Activated T-cell treated with anti-CD3 and anti-CD28 coated beads, Interleukin-2, amount 50 U/mL, for 72 hours (primary cell): ENCODE measurements at places on chromosomes 13 and 19. TPM values are rescaled to one million over a fixed set of nuclear protein-coding genes. Genes with fewer than 3 reads are reported as not detected.

DNA sequence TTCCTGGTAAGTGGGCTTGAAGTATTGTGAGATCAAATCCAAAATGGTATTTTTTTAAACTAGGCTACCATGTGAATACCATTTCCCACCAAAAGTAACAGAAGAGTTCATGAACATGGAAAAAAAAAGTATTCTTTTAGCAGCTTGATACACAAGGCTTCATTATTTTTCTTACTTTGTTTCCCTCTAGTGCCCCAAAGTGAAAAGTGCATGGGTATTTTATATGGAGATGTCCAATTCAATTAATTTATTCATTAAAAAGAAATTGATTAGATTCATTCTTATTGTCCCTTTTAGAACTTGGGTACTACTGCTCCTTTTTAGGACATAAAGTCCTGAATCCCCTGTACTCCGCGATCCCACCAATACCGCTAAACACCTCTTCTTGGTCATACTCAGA is 28.6 kb upstream of the SCEL start:
- peaks cover 4% of the 10 kb centered on the region for H3K27me3 ChIP-seq
- DNase-seq: no peak
- H3K4me3 ChIP-seq: no peak overlapping the region
- peaks cover 22% of the 10 kb centered on the region for H3K4me1 ChIP-seq
- H3K36me3 ChIP-seq: no peaks in the 10 kb centered on the region

- no peaks in the 10 kb centered on the region for H3K36me3 ChIP-seq
- H3K4me1 ChIP-seq: no peaks in the 10 kb centered on the region
- no peaks in the 10 kb centered on the region for H3K27me3 ChIP-seq
- H3K4me3 ChIP-seq: no peak overlapping the region
These were observed 94.9 kb downstream of the ERCC5 start for GRCh38 chr13:102940770-102941169.

DNA sequence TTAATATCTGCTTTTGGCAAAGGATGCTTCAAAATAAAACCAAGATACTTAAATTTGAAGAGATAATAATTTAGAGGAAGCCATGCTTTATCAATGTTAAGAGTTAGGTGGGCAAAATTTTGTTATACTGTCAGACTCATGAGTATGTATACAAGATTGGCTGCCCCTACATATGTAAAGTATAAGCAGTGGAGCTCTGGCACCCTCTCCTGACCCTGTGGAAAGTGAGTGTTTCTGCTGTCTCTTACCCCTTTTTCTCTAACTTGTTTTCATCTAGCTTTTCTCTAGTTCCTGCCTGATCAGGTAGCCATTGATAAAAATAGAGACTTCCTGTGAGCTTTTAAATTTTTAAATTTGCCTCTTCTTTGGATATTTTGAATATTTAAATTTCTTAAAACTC is 710.9 kb upstream of the SPRY2 start:
- DNase-seq: no peak
- H3K36me3 ChIP-seq: no peaks in the 10 kb centered on the region
- H3K4me1 ChIP-seq: no peaks in the 10 kb centered on the region
- no peak overlapping the region for H3K27ac ChIP-seq

GRCh38 chr19:33257828-33258227 is 32.2 kb upstream of the SLC7A10 start:
- no peak for DNase-seq
- no peaks in the 10 kb centered on the region for H3K36me3 ChIP-seq
- H3K4me1 ChIP-seq: peaks cover 15% of the 10 kb centered on the region
- peaks cover 22% of the 10 kb centered on the region for H3K27me3 ChIP-seq
- H3K27ac ChIP-seq: no peak overlapping the region
- H3K4me3 ChIP-seq: no peak overlapping the region

GRCh38 chr19:5667751-5668271 is 12.5 kb downstream of the MICOS13 start:
- H3K4me1 ChIP-seq: peaks cover 18% of the 10 kb centered on the region
- H3K27me3 ChIP-seq: no peaks in the 10 kb centered on the region

TNNT1 gene
- 0.49 TPM for total RNA-seq

DNA sequence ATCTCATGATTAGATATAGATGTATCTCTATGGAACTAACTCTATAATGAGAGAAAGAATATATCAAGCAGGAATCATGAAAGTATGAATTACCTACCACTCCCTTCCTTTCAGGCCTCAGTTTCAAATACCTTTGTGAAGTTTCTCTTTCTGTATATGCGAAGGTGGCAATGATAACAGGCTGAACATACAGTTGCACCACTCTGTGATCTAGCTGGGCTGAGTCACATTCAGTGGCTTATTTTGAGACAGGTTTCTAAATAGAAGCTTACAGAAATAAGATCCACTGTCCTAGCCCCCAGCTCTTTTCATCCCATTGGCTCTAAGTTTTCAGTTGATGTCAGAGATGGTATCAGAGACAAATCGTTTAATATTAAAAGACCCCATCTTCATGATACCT is 662.0 kb downstream of the SLITRK1 start:
- H3K4me3 ChIP-seq: no peak overlapping the region
- DNase-seq: no peak
- no peaks in the 10 kb centered on the region for H3K4me1 ChIP-seq
- no peaks in the 10 kb centered on the region for H3K27me3 ChIP-seq
- no peaks in the 10 kb centered on the region for H3K36me3 ChIP-seq
- H3K27ac ChIP-seq: no peak overlapping the region

DNA sequence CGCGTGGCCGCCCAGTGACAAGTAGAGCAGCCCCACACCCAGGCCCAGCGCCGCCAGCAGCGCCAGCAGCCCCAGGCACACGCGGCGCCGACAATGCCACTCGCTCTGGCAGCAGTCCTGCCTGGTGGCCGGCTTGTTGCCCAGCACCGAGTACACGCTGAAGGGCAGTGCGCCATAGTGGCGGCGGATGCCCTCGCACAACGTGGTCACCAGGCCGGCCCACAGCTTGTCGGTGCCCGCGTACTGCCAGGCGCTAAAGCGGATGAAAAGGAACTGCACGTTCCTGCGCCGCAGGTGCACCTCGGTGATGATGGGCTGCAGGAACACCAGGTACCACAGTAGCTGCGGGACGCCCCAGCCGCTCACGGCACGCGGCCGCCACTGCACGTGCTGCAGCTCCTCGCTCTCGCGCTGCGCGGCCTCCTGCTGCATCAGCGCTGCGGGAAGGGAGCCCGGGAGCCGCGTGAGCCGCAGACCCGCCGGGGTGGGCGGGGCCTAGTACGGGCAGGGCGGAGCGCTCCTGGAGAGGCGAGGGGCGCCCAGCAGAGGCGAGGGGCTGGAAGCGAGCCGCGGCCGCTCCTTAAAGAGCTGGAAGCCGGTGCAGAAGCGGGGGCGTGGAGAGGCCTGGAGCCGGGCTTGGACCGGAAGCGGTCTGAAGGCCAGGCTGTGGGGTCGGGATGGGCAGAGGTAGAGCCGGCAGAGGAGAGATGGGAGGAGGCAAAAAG is 7.3 kb downstream of the NKPD1 start:
- peaks cover 14% of the 10 kb centered on the region for H3K27me3 ChIP-seq
- H3K36me3 ChIP-seq: peaks cover 6% of the 10 kb centered on the region
- H3K4me3 ChIP-seq: peak overlapping the region; percentile 85
- H3K4me1 ChIP-seq: peaks cover 22% of the 10 kb centered on the region

GRCh38 chr19:54805665-54806515 is 2.5 kb downstream of the KIR2DL4 start:
- no peaks in the 10 kb centered on the region for H3K4me1 ChIP-seq
- H3K27me3 ChIP-seq: peaks cover 27% of the 10 kb centered on the region
- H3K36me3 ChIP-seq: no peaks in the 10 kb centered on the region
- H3K4me3 ChIP-seq: no peak overlapping the region

DOHH gene
- 13.5 TPM for total RNA-seq

GRCh38 chr19:14150041-14150769 is 13.8 kb upstream of the ASF1B start:
- peak overlapping the region; percentile 89 for H3K4me3 ChIP-seq

GRCh38 chr19:49581007-49581508 is at the start of gene PRRG2:
PRRG2 (plus strand) TSS chr19:49581316; CDS start chr19:49583220, 1,904 bp downstream.
- H3K4me3 ChIP-seq: peak within 1 kb of the TSS; percentile 98
- peak within 1 kb of the TSS; percentile 87 for H3K27ac ChIP-seq
- H3K27me3 ChIP-seq: no peaks in the 10 kb centered on the region

ZNF568 gene
- total RNA-seq: 17.9 TPM

DNA sequence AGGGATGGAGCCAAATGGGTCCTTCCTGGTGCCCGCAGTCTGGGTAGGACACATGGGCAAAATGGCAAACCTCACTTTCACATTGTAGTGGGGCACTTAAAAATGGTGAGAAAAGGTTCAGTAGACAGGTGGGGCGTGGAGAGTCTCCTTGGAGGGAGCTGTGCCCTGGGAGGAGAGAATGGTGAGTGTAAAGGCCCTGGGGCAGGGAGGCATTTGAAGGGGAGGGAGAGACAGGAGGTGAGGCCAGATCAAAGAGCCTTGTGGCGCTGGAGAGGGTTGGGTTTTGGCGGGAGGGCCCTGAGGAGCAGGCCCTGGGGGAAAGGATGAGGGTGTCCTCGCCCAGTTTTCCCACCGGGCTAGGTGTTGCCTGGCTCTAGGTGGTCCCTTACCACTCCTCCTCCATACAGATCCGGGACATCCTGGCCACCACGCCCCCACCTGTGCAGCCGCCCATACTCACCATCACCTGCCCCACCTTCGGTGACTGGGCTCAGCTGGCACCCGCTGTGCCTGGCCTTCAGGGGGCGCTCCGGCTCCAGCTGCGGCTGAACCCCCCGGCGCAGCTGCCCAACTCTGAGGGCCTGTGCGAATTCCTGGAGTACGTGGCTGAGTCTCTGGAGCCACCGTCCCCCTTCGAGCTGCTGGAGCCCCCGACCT is 6.3 kb downstream of the MAP1S start:
- H3K4me1 ChIP-seq: peaks cover 29% of the 10 kb centered on the region
- H3K27ac ChIP-seq: no peak overlapping the region
- no peaks in the 10 kb centered on the region for H3K36me3 ChIP-seq
- H3K27me3 ChIP-seq: no peaks in the 10 kb centered on the region
- H3K4me3 ChIP-seq: no peak overlapping the region

- DNase-seq: no peak
- peaks cover 5% of the 10 kb centered on the region for H3K27me3 ChIP-seq
- H3K27ac ChIP-seq: no peak overlapping the region
- H3K36me3 ChIP-seq: peaks cover 4% of the 10 kb centered on the region
- H3K4me3 ChIP-seq: no peak overlapping the region
These were observed 57.9 kb downstream of the SPACA7 start for GRCh38 chr13:112434032-112434431.

DNA sequence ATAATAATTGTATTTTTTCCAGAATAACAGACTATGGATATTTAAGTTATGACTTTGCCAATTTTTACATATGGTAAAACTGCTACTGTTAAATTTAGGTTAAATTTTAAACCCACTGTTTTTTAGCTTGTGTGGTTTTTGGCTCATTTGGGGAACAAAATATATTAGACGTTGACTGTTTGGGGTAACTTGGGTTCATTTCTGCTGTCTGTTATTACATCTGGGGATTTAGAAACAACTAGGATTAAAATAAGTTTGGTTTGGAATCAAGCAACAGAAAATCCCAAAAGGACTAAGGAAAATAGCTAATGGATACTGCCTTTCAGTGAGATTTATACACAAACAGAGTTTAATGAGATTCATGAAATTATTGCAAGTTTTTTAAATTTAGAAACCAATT is 92.9 kb downstream of the ZNF100 start:
- H3K4me3 ChIP-seq: no peak overlapping the region
- H3K27ac ChIP-seq: no peak overlapping the region
- DNase-seq: no peak
- peaks cover 7% of the 10 kb centered on the region for H3K27me3 ChIP-seq

SMAD9 gene
- not detected for total RNA-seq

WTIP gene
- 0.30 TPM for total RNA-seq

DNA sequence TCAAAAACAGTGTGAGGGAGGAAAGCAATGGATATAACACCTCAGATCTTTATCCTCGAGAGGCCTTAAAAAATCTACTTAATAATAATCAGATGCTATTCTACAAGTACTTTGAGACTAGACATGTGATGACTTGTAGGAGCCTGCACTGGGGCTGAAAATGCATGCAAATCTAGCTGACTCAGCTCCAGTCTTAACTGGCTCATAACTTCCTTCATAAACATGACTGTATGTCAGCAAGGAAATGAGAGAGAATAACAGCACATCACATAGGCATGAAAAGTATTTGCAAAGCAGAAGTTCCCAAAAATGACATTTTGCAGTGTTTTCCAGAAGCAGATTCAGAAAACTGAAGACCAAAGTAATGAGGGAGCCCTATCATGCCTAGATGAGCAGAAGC is 38.1 kb downstream of the PSG5 start:
- H3K27ac ChIP-seq: no peak overlapping the region
- no peaks in the 10 kb centered on the region for H3K36me3 ChIP-seq
- H3K27me3 ChIP-seq: no peaks in the 10 kb centered on the region
- H3K4me3 ChIP-seq: no peak overlapping the region
- H3K4me1 ChIP-seq: no peaks in the 10 kb centered on the region
- no peak for DNase-seq

GRCh38 chr13:78247362-78247761 is 328.7 kb upstream of the EDNRB start:
- H3K27ac ChIP-seq: no peak overlapping the region
- H3K27me3 ChIP-seq: no peaks in the 10 kb centered on the region
- H3K4me1 ChIP-seq: no peaks in the 10 kb centered on the region
- H3K4me3 ChIP-seq: no peak overlapping the region
- no peak for DNase-seq

EFNB2 gene
- total RNA-seq: 0.24 TPM

SIGLEC5 gene
- not detected for total RNA-seq

ZNF625 gene
- total RNA-seq: 4.9 TPM

DNA sequence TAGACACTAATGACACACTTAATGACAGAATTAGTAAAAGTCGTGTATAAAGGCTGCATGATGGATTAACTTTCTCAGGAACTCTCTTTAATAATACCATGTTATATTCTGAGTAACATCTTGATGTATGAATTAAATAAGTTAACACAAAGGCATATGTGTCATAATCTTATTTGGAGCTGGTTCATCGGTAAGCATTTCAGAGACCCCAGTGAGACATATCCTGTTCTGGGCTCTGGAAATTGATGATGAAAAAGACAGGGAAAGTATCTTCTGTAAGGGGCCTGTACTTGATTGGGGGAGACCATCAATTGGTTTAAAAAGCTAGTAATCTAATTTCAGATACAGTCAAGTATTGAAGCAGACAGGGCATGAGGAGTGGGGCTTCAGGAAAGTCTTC is 547.9 kb downstream of the GPC6 start:
- H3K4me1 ChIP-seq: no peaks in the 10 kb centered on the region
- DNase-seq: no peak
- no peaks in the 10 kb centered on the region for H3K36me3 ChIP-seq
- H3K27me3 ChIP-seq: peaks cover 38% of the 10 kb centered on the region
- H3K27ac ChIP-seq: no peak overlapping the region
- no peak overlapping the region for H3K4me3 ChIP-seq
